ENCODE measurements at places on chromosomes 13 and 19.

DNA sequence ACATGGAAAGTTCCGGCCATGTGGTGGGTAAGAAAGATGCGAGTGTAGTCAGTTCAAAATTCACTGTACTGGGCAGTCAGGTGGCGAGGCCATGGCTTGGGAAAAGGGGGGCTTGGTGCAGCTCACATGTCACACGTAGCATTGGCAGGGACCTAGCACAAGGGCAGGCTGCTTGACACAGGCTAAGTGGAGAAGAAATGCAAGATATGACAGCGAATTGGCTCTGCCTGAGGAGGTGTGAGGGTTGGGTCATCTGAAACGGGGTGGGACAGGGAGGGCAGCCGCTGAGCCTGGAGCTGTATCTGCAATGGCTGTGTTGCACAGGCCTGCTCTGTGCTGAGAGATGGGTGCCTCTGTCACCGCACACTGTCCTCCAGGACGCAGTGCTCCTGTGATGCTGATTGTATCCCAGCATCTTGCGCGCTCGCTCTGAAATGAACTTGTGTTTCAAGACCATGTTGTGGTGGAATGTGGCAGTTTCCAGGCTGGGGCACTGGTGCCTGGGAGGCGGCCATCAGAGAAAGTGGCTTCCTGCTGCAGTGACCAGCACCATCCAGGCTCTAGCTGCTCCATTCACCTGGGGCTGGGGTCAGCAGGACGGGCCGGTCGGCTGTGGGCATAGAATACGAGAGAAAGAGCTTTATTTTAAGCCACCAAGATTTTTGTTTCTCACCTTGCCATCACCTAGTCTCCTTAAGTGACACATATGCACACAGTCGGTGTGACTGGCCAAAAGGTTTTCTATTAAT lies 70.3 kb downstream of the TEX29 start:
- no peak for DNase-seq

GRCh38 chr19:33282036-33282671 lies 20.2 kb downstream of the CEBPA start:
- no peak for DNase-seq

DNA sequence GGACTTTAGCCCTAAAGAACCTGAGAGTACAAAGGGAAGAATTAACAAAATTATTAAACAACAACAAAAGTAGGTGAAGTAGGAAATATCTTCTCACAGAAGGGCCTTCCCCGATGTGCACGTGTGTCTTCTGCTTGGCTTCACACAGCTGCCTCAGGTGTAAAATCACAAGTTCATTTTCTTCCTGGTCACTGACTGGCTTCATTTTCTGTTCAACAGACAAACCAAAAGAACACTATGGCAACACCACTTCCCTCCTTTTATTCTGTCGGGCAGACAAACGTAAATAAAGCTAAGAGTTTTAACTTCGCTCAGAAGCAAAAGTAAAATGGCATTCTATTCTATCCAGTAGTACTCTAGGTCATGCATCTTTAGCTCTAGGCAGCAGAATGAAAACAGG lies 140.9 kb downstream of the TBC1D4 start:
- DNase-seq, result no peak

- no peak for DNase-seq
These were observed 1.1 kb downstream of the CD79A start for GRCh38 chr19:41877916-41878905.

DNA sequence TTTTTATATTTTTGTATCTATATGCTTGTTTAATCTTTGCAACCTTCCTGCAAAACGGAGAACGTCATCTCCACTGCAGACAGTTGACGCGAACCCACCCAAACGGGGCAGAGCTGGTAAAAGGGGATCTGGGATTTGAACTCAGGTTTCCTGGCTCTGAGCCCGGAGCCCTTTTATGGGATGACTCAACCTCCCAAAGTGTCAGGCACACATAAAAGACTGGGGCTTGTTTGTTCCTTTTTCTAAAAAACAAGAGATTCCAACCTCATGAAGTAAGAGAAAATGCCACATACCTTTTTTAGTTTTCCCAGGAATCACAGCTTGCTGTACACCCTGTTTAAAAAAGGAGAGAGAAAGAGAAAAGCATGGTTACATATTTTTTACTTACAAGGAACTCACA lies 78.9 kb downstream of the GADD45B start:
- no peak for DNase-seq

GRCh38 chr19:46812977-46813838 lies 24.8 kb upstream of the SLC1A5 start:
- no peak for DNase-seq

- DNase-seq, result no peak
These were observed 59.4 kb upstream of the ZNF536 start for GRCh38 chr19:30312582-30313352.

- DNase-seq, result no peak
These were observed 145.6 kb upstream of the GJB6 start for GRCh38 chr13:20377720-20378119.

DNA sequence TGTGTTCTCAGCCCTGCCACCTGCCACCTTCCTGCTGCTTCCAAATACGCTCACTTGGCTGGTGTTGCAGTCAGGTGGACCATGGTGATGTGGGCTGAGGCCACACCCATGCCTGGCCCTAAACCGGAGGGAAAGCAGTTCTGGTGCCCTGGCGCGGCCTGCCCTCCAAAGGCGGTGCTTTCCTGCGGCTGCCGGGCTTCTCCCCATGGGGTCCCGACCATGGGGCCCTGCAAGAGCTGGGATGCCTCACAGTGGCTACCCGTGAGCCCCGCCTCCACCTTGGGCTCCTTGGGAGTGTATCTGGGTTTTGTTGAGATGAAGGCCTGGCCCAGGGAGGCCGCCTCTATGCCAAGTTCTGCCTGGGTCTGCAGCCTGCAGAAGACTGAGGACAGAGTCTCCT lies 73.7 kb downstream of the ERICH6B start:
- no peak for DNase-seq

DNA sequence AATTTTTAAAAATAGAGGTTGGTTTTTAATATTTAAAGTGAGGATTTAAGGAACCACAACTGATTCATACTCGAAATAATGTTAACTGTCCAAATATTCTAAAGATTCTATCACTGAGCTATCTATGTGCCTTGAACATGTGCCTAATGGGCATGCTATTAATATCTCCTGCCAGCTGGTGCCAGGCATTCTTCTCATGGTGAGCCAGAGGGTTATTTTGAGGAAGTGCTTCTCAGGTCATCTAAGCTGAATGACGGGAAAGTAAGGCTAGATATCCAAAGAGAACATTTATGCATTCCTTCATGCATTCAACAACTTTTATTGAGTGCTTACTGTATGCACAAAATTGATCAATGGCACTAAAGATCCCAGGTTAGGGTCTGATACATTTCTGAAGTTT lies 138.2 kb downstream of the PIBF1 start:
- DNase-seq, result no peak

GRCh38 chr19:36265856-36266374 lies 51.0 kb downstream of the ZNF146 start:
- no peak for DNase-seq

GRCh38 chr19:55552206-55552605 lies 6.9 kb upstream of the SBK3 start:
- no peak for DNase-seq

GRCh38 chr13:64778002-64778401 lies 2452.1 kb downstream of the PCDH9 start:
- no peak for DNase-seq

DNA sequence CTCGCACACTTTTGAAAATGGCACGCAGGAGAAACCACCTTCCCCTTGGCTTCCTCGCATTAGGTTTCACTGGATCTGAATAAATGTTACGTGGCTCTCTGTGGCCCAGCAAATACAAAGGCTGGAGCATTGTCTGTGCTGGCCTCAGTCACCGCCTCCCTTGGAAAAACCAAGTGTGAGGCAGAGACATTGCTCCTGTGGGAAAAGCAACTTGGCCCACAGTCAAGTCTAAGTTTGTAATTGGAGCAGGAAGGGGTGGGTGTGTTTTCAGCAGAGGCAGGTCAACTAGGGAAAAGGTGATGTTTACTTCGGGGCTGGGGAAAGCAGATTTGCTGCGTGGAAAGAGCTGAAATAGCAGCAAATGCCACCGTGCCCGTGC lies 101.6 kb downstream of the IRS2 start:
- no peak for DNase-seq

DNA sequence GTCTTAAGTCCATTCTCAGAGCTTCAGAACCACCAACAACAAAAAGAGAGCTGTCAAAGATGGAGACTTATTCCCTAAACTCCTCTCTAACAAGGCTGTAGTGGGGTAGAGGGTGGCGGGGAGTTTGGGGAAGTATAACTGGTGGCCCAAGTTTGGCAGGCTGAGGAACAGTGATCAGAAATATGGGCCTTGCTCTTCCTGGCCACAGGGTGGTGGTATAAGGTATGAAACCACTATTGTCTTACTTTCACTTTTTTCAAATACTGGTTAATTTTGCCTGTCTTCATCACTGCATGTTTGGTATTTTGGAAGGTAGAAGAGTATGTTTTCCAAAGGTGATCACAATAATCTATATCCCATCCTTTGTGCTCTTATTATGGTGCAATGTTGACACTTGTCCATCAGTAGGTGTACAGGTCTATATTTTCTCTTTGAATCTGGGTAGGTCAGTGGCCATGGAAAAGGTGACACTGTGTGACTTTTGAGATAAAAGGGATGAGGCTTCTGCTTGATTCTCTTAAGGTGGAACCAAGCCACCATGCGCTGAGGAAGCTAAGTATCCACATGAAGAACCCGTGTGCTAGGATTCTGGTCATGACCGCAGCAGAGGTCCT lies 23.2 kb upstream of the GPC5 start:
- no peak for DNase-seq

- no peak for DNase-seq
These were observed 161.1 kb upstream of the ATXN8OS start for GRCh38 chr13:69946511-69946910.

GRCh38 chr13:53460796-53461195 lies 432.2 kb downstream of the OLFM4 start:
- DNase-seq, result no peak

DNA sequence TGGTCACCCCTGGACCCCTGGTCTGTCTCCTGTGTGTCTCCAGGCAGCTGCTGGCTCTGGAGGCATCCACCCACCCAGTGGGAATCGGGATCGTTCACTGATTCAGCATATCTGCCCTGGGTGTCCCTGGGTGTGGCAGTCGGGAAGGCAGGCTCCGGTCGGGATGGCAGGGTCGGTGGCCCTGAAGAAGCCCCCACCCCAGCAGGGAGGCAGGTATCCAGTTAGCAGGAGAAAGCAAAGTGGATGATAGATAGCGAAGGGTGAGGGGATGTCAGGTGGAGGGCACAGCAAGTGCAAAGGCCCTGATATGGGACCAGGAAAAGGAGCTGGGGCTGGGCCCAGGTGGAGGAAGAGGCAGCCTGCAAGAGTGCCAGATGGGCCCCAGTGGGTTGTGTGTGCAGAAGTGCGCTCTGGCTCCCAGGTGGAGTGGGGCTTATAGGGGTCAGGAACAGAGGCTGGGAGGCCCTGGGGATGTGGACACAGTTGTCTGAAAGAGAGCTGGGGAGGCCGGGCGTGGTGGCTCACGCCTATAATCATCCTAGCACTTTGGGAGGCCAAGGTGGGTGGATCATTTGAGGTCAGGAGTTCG lies 2.3 kb downstream of the SSBP4 start:
- DNase-seq, result no peak

DNA sequence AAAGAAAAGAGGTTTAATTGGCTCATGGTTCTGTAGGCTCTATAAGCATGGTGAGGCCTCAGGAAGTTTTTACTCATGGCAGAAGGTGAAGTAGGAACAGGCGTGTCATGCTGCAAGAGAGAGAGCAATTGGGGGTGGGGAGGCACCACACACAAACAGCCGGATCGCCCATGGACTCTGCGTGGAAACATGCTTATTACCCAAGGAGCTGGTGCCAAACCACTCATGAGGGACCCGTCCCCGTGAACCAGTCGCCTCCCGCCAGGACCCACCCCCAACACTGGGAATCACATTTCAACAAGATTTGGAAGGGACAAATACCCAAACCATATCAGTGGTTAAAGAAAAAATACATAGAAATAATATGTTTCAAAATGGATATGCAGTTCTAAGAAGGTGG lies 174.6 kb upstream of the RNF113B start:
- DNase-seq, result no peak

DNA sequence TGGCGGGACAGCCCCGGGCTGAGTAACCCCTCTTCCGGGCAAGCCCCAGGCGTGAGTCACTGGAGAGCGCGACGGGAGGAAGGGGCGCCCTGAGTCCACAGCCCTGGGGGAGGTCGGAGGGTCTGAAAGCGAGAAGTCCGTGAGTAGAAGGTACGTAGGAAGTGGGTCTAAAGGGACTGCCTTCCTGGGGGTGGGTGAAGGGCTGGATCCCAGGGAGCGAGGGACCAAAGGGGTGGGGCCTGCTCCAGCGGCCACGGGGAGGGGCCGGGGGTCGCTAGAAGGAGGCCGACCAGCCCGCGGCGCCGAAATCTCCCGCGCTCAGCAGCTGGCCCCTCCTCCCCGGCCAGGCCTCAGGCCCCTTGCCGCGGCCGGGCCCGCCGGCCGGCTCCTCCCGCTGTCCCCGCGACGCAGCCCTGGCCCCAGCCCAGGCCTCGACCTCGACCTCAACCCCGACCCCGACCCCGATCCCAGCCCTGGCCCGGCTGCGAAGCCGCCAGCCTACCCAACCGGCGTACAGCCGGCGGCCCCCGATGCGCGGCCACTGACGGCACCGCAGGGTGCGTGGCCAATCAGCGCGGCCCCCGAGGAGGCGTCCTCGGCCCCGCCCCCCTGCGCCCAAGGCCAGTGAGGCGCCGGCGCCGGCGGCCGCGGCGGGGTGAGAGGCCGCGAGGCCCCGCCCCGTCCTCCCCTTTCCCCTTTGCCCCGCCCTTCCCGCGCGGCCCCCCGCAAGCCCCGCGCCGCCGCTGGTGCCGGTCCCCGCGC lies 22.6 kb downstream of the IPO5 start:
- peak; percentile 81 for DNase-seq

DNA sequence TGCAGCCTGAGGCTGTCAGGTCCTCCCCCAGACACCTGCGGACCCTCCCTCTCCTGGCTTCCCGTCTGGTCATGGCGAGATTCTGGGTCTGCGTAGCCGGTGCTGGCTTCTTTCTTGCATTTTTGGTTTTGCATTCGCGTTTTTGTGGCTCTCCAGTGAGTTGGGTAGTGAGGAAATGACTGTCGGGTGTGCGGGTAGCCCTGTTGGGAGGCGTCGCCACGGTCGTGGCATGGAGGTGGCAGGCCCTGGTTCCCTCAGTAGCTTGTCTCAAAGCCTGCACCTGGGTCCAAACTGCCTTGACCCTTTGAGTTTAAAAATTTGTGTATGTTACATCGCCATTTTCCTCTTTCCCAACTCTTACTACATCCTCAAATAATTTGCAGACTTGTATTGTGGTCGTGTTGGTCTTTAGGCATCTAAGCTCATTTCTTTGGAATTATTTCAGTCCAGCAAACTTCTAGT lies 344 bp downstream of the NHLRC3 start:
- no peak for DNase-seq

DNA sequence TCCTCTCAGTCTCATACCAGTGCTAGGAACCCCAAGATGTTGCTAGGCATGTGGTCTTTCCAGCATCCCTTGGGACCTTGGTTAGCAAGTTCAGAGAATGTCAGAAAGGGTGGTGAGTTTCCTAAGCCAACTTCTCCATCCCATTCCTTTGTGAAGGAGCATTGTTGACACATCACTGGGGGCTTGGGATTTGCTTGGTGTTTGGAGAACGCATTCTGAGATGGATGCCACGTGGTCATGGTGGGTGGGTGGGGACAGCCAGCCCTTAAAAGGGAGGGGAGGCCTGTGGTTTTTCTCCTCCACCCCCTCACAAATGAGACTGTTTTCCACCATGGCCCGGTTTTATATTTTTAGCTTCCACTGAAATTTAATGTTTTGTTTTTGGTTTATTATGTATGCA lies 83.3 kb upstream of the ZNF536 start:
- DNase-seq, result no peak
